Stimulated activated naive CD8-positive, alpha-beta T cell treated with anti-CD3 and anti-CD28 coated beads, Interleukin-15, Interleukin-2, amounts not matched to agents 100 U/mL and 50 U/mL, for 24 hours (primary cell): ENCODE measurements at places on chromosomes 6 and 20.
A peak's percentile ranks its signal among the peaks of the same experiment; 100 is the strongest.

DNA sequence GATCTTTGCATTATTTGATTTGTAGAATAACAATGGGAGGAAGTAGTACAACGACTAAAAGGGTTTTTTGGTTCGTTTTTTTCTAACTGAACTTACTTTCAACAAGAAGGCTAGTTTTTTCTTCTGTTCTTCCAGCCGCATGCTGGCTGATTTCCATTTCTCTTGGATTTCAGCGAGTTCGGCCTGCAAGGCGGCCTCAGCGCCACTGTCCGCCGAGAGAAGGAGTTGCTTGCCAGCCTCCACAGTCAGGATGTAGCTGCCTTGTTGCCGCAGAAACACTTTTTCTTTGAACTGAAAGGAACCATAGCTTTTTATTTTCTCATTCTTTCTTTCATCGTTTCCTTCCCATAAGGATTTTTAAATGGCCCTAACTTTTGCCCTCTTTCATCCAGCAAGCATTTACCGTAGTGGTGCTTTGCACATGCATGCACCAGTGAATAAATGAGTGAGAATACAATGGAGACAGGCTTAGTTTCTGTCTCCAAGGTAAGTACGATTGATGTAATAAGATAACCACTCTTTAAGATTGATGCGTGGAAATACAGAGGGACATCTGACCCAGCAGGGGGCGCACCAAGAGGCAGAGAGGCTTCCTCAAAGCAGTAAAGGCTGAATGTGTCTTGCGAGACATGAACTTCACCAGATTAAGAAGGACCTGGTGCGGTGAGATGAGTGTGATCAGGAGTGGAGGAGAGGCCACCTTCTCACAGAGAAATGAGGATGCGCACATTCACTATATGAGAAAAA is 398.8 kb downstream of the ESR1 start:
- DNase-seq, result peak; percentile 57

GRCh38 chr6:155414049-155414448 is 41.6 kb downstream of the NOX3 start:
- no peak for DNase-seq

DNA sequence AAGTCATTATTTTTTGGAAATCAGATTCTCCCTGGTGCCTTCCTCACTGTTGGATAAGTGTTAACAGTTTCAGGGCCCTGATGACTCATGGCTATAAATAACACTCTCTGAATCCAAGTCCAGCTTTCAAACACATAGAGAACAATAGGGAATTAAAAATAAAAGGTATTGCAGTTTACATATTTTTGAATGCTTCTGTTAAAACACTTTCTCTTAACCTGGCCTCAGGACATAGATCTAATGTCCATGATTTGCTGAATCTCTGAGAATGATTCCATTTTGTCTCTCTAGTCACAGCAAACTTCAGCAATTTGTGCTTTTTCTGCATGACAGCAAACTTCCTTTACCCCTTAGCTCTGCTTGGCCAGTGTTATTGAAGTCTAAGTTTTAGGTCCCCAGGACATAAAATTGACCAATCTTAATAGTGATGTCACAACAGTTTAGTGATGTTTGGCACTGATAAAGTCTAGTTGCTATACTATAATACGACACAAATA is 1192.4 kb upstream of the CITED2 start:
- DNase-seq, result no peak

- no peak for DNase-seq
These were observed 66.5 kb downstream of the CNBD2 start for GRCh38 chr20:36034875-36035274.

DNA sequence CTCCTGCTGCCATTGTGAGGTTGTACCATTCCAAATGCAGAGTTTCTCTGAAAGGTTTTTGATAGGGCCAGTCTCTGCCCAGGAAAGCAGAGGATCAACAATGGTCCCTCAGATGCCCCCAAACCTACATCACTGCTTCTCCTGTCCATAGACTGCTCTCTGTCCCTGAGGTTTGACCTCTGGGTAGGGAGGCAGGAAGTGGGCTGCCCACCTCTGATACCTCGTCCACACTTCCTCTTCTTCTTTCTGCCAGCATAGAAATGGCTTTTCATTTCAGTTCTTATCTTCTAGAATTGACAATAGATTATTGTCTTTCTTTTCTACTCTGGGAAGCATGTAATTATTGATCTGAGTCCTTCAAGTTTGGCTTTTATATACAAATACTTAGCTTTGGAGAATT is 170.6 kb downstream of the TRMT11 start:
- DNase-seq, result no peak

DNA sequence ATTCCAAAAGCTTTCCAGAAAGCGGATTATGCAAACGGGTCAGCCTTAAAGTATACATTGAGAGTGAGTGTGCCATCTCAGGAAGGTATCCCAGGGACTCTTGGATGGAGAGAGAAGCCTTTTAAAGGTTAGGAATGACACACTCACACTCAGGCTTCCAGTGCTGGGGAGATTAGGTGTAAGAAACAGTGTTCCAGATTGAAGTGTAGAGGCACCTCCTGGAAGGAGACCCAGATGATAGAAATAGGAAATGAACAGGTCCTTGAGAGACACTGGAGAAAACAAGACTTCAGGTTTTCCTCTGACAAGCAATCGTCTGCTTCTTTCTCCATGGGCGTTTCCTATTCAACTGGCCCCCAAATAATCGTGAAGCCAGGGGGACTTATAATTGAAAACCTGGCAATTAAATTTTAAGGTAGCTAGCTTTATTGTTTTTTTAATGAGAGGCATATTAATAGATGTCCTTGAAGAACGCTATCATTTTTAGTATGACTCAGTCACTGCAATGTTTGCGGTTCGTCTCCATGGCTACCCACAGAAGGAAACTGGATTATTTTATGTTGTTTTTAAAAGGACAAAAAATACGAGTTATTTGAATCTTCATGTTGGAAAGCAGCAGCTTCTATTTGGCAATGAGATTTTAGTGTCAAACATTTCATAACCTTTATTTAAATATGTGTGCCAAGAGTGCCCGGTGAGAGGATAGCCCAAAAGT is 85.3 kb downstream of the TRMT6 start:
- DNase-seq, result no peak

DNA sequence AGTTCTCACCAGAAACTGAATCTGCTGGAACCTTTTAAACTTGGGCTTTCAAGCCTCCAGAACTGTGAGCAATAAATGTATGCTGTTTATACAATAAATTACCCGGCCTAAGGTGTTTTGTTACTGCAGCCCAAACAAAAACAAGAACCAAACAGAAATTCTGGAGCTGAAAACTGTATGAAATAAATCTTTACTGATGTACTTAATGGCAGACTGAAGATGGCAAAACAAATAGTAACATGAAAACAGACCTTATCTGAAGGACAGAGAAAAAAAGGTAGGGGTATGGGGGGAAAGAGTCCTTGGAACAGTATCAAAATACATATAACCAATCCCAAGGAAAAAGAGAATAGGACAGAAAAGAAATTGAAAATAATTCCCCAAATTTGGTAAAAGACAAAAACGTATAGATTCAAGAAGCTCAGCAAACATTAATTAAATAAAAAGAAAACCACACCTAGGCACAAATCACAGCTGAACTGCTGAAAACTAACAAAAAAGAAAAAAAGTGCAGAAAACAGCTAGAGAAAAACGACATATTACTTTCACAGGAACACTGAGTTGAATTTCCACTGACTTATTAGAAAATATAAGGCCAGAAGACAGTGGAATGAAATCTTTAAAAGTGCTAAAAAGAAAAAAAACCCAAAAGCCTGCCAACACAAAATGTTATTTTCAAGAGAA is 47.7 kb downstream of the NOL7 start:
- no peak for DNase-seq

DNA sequence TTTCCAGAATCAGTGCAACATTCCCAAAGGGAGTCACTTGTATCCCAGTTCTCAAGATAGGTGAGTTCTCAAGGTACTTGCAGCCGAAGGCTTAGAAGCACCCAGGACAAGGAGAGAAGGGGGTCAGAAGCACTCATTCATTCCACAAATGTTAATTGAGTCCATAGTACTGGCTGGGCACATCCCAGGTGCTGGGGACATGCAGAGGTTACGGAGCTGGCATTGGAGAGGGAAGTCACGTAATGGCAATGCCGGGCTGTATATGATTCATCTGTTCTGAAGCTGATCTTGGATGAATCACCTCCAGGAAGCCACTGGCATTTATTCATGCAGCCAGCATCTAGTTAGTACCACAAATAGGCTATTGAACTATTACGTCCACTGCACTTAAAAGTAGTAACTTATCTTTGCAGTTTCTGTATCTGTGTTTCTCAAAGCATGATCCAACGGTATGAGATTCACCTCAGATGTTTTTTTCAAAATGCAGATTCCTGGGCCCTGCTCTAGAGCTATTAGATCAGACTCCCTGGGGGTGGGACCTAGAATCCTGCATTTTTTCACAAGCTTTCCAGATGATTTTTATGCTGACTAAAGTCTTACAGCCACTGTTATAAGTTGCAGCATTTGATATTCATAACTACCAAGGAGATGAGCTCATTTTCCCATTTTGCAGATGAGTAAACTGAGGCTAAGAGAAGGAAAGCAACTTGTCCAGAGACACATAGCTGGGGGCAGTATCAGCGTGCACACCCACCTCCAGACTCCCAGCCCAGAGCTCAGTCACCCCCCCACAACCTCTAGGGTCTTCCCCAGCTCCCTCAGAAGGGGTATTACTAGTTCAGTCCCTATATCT is 44.1 kb upstream of the ID1 start:
- DNase-seq, result no peak
